CD4-positive, alpha-beta T cell treated with Interleukin-15 for 4 hours (primary cell): ENCODE measurements at places on chromosomes 1 and 21.

DNA sequence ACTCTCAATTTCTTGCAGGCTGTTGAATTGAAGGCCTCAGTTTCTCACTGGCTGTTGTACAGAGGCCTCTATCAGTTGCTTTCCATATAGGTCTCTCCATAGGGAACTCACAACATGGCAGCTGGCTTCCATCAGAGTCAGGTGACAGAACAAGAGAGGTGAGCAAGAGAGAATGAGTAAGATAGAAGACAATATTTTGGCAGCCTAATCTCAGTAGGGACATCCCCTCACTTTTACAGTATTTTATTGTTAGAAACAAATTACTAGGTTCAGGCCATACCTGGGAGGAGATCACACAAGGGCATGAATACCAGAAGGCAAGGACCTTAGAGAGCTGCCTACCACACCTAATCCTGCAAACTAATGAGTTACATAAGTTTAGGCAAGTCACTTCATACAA, 162.8 kb downstream of the ATP6V1G3 start:
- DNase-seq: no peak

- no peak for DNase-seq
Observed at GRCh38 chr1:219773775-219774174, 154.6 kb downstream of the SLC30A10 start.

GRCh38 chr1:116286541-116286971, 86.5 kb upstream of the ATP1A1 start:
- no peak for DNase-seq

- no peak for DNase-seq
Observed at GRCh38 chr1:181084606-181084969, 3.9 kb upstream of the IER5 start.

DNA sequence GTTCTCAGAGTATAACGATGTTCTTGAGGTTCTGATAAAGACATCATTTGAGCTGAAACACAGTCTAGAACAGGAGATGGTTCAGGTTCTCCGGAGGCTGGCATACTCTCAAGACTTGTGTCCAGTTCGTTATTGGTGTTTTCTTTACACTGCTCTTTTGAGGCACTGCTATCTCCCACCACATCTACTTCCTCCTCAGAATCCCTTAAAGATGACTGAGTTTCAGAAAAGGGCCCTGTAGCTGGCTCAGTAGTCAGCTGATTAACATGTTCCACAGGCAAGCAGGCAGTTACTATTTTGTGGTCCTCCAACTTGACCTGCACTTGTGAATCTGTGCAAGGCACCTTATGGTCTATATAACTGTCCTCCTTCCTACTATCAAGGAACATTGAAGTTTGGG, 50.2 kb downstream of the ZZZ3 start:
- no peak for DNase-seq

DNA sequence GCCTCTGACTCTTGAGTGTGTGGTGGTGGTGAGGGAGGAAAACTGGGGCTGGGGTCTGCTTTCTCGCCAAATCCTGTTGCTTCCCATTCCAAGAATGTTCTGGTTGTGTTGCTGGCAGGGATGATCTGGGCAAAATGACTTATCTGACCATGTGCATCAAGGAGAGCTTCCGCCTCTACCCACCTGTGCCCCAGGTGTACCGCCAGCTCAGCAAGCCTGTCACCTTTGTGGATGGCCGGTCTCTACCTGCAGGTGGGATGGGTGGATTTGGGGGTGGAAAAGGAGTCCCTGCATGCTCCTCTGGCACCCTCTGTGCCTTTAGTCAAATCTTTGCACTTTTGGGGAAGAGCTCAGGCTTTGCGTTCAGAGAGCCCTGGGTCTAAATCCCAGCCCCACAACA, 18.1 kb downstream of the CYP4B1 start:
- no peak for DNase-seq

GRCh38 chr21:43866260-43866629, 1.2 kb downstream of the AGPAT3 start:
- peak; percentile 16 for DNase-seq

DNA sequence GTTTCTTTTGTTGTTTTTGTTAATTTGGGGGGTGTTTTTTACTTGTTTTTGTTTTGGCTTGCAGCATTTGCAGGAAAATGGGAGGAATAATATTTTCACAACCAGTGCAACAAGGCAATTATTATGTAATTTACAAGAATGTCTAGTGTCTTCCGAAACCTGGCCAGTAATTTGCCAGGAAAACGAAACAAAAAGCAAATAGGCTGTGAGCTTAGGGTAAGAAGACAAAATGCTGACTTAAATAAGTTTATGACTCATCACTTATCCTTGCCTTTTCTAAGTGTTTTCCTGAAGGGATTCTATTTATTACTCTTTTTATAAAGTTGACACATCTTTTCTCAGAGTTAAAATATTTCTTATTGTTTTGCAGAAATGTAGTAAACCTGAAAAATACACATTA, 49.8 kb downstream of the KCNT2 start:
- no peak for DNase-seq

DNA sequence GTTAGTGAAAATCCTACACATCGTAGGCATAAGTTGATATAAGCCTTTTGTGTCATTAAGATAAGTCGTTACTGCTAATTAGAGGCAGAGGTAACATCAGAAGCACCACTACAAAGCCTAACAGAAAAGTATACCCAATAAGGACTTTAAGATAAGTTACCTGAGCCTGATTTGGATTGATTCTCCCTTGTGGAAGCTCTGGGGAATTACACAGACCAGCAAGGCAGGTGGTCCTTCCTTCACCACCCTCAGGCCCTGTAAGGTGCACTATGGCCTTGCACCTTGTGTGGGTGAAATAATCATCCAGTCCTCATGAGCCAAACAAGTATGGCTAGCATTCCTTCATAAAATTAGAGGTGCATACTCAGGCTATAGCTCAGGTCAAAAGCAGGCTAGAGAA, 166.7 kb upstream of the CHRM3 start:
- no peak for DNase-seq

DNA sequence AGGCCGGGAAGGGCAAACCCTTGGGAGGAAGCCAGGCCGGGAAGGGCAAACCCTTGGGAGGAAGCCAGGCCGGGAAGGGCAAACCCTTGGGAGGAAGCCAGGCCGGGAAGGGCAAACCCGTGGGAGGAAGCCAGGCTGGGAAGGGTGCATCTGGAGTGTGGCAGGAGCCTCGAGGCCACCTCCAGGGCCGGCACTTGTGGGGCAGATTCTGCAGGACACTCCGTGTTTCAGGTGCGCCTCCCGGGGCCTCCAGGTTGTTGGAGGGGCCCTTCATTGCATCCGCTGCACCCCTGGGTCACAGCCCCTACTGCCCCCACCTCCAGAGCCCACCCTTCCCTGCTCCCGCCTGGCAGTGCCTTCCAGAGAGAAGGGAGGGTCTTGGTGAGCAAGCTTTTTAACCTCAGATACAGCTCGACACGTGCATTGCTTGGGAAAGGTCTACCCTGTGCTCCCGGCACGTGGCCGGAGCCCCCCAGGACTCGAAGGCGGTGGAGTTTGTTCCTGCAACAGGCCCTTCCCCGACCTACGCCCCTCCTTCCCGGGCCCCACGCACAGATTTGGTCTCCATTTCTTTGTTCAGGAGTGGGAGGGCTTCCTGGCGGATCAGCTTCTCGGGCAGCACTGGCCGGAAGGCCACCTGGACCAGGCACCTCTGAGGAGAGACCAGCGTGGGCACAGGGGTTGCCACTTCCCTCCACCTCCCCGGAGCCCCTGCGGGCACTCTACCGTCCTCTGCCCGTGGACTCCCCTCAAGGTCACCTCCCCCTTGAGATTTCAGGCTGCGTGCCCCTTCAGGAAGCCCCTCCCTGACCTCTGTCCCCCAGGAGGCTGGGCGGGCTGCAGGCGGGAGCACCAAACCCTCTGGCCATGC, 9.4 kb upstream of the TMEM52 start:
- no peak for DNase-seq

DNA sequence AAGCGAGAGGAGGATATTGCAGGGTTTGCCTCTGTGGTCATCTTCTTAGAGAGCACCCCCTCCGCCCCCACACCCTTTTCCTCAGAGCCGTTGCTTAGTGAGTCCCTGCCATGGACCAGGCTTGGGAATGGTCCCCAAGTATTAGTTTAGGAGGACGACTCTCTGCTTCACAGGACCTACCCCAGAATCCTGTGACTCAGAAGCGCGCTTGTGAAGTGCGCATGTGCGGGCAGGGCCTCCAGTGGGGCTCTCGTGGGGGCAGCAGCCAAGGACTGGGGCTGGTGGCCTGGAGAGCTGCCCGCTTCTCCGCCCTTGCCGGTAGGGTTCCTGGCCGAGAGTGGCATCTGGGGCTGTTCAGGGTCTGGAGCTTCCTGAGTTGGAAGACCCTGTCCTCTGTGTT, 37.3 kb upstream of the HMGN1 start:
- DNase-seq: no peak

GRCh38 chr1:173914366-173914871, 2.7 kb downstream of the SERPINC1 start:
- DNase-seq: peak; percentile 30

GRCh38 chr21:44836666-44837471, 19.0 kb upstream of the SUMO3 start:
- DNase-seq: no peak

GRCh38 chr1:230070321-230071208, 3.5 kb downstream of the GALNT2 start:
- DNase-seq: no peak

- DNase-seq: no peak
Observed at GRCh38 chr1:86155807-86156565, 586 bp downstream of the COL24A1 start.

GRCh38 chr1:8797216-8797615, 20.2 kb downstream of the RERE start:
- no peak for DNase-seq

DNA sequence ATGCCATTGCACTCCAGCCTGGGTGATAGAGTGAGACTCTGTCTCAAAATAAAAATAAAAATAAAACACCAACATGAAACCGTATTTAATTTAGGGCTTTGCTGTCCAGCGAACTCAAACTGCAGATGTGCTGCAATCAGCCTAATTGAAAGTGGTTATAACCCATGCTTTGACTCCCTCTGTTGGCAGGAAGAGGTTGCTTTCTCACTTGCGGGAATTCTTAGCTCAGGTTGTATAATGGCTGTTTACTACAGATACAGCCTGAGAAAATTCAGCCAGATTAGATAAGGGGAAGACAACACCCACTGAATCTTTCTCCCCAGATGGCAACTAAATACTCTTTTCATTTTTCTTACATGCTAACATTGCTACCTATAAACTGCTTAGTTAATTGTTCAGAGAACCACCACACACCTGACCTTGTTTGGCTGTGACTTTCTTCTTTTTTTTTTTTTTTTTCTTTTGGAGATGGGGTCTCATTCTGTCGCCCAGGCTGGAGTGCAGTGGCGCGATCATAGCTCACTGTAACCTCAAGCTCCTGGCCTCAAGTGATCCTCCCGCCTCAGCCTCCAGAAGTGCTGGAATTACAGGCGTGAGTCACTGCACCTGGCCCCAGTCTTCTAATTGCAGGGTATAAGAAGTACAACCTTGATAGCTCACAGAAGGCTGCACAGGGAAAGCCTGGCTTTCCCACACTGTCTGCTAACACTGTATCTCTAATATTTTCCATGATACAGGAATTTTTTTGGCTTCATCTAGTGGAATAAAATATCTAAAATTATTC, 34.6 kb downstream of the DNTTIP2 start:
- DNase-seq: peak; percentile 72

- DNase-seq: no peak
Observed at GRCh38 chr1:198397208-198397808, 143.2 kb downstream of the ATP6V1G3 start.

GRCh38 chr1:157095551-157095950, 4.1 kb downstream of the ETV3L start:
- DNase-seq: no peak

- DNase-seq: no peak
Observed at GRCh38 chr1:241202401-241202800, 154.6 kb downstream of the RGS7 start.

DNA sequence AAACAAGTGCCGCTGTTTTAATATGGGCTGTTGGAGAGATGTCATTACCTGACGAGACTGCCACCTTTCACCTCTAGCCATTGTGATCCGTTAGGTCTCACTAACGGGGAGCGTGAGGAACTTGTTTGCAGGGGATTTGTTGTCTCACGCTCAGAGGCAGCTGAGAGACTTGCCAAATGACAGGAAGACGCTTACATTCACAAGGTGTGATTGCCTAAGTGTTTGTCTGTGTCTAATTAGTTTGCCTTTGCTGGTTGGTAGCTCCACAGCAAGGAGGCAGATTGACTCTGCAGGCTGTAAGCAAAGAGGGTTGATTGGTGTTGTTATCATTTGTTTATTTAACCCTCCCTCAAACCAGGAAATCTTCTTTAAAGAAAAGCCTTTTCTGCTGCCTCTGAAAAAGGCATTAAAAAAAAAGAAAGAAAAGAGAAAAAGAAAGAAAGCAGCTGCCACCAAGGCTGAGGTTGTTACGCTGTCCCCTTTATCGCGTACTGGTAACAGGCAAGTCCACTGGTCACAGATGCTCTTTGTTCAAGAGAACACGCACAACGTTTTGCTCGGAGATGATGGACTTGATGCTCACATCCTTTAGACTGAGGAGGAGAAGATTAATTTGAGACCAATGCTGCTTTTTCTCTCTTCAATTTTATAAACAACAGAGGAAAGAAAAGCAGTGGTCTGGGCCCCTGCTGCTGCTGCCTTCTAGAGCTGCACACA, 203.9 kb downstream of the ZNF326 start:
- DNase-seq: no peak

- DNase-seq: no peak
Observed at GRCh38 chr1:78222225-78222959, 176.6 kb downstream of the GIPC2 start.

DNA sequence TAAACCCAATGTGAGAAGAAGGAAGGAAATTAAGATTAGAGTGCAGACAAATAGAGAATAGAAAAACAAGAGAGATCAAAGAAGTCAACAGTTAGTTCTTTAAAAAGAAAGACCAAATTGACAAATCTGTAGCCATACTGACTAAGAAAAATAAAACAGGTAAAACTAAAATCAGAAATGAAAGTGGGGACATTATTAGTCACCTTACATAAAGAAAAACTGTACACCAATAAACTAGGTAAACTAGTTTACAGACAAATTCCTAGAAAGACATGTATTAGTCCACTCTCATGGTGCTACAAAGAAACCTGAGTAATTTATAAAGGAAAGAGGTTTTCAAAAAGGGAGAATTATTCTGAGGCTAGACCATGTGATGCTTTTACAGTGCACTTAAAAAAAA, 22.3 kb downstream of the BLZF1 start:
- DNase-seq: no peak

GRCh38 chr1:47178654-47179016, 11.2 kb downstream of the PDZK1IP1 start:
- no peak for DNase-seq

GRCh38 chr1:192852001-192852947, 43.4 kb downstream of the RGS2 start:
- no peak for DNase-seq

GRCh38 chr1:150273311-150273710, 721 bp downstream of the C1orf54 start:
- DNase-seq: no peak

GRCh38 chr1:110583505-110583904, 22.7 kb downstream of the KCNA2 start:
- DNase-seq: no peak

DNA sequence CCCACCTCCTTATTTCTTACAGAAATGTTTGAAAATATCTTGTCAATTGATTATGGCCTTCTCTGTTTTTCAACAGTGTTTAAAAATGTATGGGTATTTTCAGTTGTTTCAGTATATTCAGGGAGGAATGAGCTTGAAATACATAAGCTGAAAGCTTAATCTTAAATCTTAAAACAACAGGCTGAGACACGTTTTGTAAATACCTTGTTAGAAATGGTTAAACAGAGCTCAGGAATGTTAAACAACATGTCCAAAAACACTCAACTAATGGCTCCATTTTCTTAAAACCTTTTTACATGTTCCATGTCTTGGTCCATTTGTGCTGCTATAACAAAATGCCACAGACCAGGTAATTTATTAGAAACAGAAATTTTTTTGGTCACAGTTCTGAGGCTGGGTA, 953.8 kb upstream of the ADGRL2 start:
- DNase-seq: no peak
